ENCODE measurements at places on chromosomes 7 and 10.

DNA sequence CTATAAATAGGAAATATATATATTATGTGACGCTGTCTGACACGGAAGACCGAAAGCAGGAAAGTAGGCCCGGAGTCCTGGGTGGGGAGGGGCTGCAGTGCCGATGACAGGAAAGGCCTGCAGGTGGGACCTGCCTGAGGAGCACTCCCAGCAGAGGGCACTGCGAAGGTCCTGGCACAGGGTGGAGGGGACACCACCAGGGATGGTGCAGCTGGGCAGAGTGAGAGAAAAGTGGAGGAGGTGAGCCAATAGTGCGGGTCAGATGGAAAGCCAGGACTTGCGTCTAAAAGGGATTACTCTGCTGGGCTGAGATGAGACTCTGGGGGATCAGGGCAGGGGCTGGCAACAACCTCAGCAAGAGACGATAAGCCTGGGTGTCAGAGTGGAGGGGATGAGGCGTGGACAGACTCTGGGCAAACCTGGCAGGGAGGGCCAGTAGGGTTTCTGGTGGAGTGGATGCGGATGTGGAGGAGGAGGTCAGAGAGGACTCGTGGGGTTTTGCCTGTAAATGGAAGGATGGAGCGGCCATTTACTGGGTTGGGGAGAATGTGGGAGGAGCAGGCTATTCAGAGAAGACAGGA, 118.2 kb upstream of the ZNF746 start:
- no peak for DNase-seq

- DNase-seq = no peak
Observed at GRCh38 chr7:129279757-129280156, 54.9 kb downstream of the AHCYL2 start.

GRCh38 chr7:138208142-138208570, 131.9 kb downstream of the AKR1D1 start:
- DNase-seq = no peak

GRCh38 chr10:60663850-60664249, 114.4 kb upstream of the CDK1 start:
- no peak for DNase-seq

- no peak for DNase-seq
Observed at GRCh38 chr10:72756674-72757385, 64.9 kb downstream of the MCU start.

DNA sequence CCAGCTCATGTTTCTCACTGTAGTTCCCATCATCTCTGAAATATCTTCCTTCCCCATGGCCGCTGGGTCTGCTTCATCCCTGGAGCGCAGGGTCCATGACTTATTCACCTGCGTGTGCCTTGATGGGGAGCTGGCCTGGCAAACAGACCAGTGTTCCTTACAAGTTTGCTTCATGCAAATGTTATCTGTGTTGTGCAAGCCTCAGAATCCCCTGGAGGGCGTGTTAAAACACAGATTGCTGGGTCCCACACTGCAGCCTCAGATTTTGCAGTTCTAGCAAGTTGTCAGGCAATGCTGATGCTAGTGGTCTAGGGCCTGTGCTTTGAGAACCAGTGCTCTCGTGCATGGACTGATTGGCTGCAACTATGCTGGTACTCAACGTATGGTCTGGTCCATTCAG, 7.2 kb upstream of the DMBT1 start:
- DNase-seq = no peak

DNA sequence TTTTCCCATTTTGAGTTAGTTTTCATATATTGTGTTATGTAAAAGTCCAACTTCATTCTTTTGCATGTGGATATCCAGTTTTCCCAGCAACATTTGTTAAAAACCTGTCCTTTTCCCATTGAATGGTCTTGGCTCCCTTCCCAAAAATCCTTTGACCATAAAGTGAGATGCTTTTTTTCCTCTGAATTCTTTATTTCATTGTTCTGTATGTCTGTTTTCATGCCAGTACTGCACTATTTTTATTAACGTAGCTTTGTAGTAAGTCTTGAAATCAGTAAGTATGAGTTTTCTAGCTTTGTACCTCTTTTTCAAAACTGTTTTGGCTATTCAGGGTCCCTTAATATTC, 20.0 kb downstream of the C1GALT1 start:
- DNase-seq = no peak

GRCh38 chr7:30476459-30477145, 2.0 kb downstream of the NOD1 start:
- DNase-seq = no peak

DNA sequence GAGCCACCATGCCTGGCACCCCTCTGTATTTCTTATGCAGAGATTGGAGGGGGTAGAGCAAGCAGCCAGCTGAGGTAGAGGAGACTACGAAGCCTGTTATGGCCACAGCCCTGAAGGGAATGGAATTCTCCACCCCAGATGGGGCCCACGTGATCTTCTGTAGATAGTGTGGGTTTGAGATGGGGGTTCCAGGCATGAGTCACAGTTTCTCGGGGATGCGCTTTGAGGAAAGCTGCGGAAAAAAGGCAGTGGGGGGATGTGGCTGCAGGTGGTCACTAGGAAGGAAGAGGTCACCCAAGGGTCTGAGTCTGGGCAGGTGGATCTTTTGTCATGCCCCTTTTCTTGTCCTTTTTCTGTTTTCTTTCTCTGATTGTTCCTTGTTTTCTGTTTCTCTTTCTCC, 11.5 kb downstream of the FAM131B start:
- DNase-seq = no peak

GRCh38 chr7:88500131-88500530, 193.4 kb upstream of the STEAP4 start:
- no peak for DNase-seq

DNA sequence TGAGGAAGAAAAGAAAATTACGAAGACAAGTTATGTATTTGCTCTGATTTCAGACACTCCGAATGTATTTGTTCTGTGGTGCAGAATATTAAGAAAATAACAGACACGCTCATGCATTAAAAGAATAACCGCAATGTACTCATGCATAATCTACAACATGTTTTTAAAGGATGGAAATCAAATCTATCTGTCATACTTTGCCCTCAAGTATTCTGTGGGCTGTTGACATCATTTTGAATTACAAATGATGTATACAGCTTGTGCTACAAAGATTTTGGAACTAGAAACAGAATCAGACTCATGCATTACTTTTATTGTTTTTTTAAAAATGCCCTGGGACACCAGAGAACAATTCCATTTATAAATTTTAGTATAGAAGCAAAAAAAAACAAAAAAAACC, 69.9 kb downstream of the APBB1IP start:
- DNase-seq = no peak

DNA sequence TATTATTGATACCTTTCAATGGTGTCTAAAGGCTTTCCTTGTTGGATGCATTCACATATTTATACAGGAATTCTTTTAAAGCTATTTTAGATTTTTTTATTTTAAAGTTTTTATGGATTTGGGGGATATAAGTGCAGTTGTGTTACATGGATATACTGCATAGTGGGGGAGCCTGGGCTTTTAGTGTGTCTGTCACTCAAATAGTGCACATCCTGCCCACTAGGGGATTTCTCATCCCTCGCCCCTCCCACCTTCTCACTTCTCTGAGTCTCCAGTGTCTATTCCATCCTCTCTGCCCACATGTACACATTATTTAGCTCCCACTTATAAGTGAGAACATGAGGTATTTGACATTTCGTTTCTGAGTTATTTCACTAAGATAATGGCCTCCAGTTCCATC, 154.0 kb upstream of the MKI67 start:
- no peak for DNase-seq

- DNase-seq = no peak
Observed at GRCh38 chr7:33905389-33906032, at the start of gene BMPER. Gene BMPER, plus strand, starts transcription at chr7:33905539. Its CDS starts 75 bp downstream, at chr7:33905614.

DNA sequence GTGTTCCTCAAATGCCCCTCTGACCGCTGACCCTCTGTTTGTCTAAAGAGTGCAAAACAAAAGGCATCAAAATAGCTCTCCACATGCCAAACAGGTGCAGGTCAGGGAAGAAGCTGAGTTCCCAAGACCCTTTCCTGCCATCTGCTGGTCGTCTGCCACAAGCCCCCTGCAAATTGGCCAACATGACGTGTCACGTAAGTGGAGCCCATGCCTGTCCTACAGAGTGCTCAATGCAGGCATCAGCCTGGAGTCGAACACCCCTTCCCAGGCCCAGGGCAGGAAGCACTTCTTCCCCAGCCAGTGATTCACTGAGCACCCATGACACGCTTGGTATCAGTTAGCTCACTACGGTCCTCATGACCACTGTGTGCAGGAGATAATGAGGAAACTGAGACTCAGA, 14.1 kb downstream of the TMEM72 start:
- DNase-seq = no peak

GRCh38 chr7:151389096-151389767, 20.6 kb downstream of the WDR86 start:
- no peak for DNase-seq

GRCh38 chr7:92725161-92725925, 111.0 kb downstream of the CDK6 start:
- no peak for DNase-seq

DNA sequence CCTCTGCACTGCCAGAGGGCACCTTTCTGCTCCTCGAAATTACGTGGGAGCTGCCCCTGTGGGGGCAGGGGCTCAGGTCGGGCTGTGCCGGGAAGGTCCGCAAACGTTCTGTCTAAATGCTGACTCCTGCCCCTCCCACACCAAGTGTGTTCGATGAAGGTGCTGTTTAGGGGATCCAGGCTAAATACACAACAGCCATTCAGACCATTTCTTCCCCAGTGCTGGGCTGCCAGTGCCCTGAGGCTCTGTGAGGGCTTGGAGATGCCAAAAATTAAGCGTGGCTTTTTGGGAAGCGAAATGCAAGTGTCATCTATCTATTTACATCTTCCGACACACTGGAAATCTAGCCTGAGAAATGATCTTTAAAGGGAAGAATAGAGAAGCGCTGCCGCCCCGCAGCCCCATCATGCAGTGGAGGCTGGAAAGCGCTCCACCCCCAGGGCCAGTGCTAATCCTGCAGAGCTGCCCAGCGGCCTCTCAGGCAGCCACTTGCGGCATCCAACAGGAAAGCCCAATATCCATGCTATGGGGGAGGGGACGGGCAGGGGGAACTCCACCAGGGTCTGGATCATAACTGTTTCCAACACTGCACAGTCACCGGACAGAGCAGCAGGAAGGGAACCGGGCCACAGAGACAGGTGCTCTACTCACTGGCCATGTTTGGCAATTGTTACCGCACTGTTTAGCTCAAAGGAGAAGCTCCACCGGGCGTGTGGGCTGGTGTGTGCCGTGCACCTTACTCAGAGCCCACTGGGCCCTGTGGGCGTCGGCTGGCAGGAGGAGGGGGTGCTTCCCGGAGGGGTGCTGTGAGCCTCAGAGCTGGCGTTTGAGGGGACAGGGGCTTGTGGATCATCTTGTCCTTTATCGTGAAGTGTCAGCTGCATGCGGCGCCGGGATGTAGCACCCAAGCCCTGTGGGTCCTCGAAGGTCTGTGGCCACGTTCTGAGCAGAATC, 205.5 kb downstream of the DNAJB6 start:
- no peak for DNase-seq

GRCh38 chr10:61078542-61079275, 134.7 kb upstream of the RHOBTB1 start:
- no peak for DNase-seq

- no peak for DNase-seq
Observed at GRCh38 chr10:14126697-14127440, 203.9 kb downstream of the FRMD4A start.

DNA sequence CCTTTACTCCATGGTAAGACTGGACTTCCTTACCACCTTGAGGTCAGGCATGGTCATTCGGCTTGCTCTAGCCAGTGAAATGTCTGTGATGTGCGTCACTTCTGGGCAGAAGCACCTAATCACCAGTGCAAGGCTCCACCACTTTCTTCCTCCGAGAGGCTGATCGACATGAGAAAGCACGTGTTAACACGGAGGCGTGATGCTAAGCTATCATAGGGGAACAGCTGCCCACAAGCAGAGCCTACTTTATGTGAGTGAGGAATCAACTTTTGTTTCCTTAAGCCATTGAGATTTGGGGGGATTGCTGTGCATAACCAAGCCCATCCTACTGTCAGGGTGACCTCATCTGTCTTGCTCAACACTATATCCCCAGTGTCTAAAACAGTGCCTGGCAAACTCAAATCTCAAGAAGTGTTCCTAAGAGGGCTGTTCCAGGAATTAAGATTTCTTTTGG, 23.1 kb upstream of the SAR1A start:
- DNase-seq = no peak

- DNase-seq = no peak
Observed at GRCh38 chr10:97028126-97028831, 157.5 kb downstream of the SLIT1 start.

- no peak for DNase-seq
Observed at GRCh38 chr7:77403957-77404356, 12.2 kb downstream of the GSAP start.

DNA sequence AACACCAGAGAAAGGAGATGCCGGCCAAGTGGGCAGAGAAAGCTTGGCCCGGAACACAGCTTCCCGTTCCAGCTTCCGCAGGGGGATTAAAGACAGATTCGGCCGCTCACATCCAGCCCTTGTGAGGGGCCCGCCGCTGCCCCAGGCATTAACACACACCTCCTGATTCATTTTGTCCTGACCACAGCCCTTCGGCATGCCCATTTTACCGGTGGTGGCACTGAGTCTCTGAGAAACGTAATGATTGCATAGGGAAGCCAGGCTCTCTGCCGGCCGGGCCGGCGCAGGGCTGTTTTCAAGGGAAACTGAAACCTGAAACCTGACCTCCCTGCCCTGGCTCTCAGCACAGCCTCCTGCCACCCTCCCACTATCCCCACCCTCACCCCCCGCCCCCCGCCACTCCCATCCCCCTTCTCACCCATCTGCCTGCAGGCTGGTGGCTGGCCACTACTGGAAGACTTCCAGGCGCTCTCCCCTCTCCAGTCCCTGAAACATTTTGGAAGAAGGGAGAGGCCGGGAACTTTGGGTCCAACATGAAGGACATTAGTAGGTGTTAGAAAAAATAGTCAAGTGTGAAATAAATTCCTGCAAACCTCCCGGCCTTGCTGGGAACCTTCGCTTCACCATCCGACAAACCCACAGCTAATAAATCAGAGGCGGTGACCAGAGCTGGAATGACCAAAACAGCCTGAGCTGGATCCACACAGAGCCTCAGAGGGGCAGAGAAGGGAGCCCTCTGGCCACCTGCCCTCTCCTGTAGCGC, 83.5 kb upstream of the CUX1 start:
- DNase-seq = no peak

DNA sequence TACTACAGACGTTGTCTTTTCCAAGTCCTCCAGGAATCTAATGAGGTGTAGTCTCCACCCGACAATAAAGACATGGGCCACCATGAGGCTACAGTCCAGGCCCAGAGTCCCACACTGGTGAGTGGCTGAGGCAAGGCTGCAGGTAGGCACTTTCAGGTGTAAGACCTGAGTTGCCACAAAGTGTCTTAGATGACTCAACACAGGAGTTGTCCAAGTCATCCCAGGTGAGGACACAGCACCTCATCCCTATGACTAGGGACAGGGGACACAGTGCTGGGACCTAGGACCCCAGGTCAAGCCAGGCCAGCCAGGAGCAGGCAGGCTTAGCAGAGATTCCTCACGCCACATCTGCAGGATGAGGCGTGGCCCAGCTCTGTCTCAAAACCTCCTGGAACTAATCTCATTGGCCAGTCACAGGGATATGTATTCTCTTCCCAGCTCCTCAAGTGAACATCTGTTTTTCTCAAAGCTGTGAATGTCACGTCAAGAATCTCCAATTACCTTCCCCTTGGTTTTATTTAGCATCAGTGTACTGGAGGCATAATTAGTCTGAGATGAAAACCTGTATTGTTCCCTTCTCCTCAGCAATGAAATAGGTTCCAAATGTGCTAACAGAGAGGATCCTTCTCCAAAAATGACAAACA, 254.6 kb downstream of the GRID1 start:
- DNase-seq = no peak

Measured in stimulated activated naive CD8-positive, alpha-beta T cell treated with anti-CD3 and anti-CD28 coated beads, Interleukin-15, amount 100 ng/mL, for 72 hours (primary cell).